ENCODE measurements at places on chromosomes 16 and 17.
A peak's percentile ranks its signal among the peaks of the same experiment; 100 is the strongest.

GRCh38 chr16:2790631-2791030, 3.3 kb upstream of the PRSS33 start:
- DNase-seq, result no peak

- no peak for DNase-seq
These were observed 15.9 kb upstream of the DOC2B start for GRCh38 chr17:197352-197751.

GRCh38 chr16:28309811-28310311, 17.5 kb downstream of the SBK1 start:
- peak; percentile 77 for DNase-seq

- no peak for DNase-seq
These were observed 172.8 kb upstream of the CHMP6 start for GRCh38 chr17:80818871-80819270.

GRCh38 chr17:63696381-63696961, 3.5 kb downstream of the LIMD2 start:
- DNase-seq, result no peak

DNA sequence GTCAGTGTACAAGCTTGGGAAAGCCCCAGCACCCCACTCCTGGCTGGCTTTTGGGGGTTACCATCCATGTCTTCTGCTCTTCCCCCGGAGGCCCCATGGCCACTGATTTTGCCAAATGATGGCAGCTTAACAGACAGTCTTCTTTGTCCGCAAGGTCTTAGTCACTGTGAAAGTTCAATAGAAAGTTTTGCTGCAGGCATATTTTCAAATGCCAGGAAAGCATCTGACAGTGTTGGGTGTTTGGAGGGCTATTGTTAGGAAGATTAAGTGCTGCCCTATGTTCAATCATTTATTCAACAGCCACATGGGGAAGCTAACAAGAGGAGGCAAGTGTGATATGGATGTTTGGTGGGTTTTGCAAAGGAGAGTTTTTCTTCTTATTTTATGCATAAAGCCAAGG, 122.4 kb downstream of the TOX3 start:
- DNase-seq, result no peak

DNA sequence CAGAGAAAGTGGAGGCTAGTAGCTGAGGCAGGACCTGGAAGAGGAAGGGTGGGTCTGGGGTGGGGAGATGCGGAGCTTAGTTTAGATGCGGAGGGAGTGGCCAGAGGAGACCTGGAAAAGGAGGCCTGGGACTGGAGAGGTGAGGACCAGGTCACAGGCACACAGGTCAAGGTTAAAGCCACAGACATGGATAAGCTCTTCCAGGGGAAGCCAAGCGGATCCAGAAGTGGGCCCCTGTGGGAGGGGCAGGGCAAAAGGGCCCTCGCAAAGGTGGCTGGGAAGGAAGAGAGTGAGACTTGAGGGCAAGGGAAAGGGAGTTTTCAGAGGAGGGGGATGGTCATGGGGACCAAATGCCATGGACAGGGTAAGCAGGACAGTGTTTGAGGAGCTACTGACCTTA, 13.9 kb upstream of the MLLT6 start:
- no peak for DNase-seq

DNA sequence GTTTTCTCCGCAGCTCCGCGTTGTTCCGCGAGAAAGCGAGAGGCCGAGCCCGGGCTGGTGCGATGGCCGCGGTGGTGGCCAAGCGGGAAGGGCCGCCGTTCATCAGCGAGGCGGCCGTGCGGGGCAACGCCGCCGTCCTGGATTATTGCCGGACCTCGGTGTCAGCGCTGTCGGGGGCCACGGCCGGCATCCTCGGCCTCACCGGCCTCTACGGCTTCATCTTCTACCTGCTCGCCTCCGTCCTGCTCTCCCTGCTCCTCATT, 404 bp downstream of the EMC6 start:
- DNase-seq, result no peak

GRCh38 chr17:59914274-59914854, 21.4 kb downstream of the RPS6KB1 start:
- DNase-seq, result no peak

DNA sequence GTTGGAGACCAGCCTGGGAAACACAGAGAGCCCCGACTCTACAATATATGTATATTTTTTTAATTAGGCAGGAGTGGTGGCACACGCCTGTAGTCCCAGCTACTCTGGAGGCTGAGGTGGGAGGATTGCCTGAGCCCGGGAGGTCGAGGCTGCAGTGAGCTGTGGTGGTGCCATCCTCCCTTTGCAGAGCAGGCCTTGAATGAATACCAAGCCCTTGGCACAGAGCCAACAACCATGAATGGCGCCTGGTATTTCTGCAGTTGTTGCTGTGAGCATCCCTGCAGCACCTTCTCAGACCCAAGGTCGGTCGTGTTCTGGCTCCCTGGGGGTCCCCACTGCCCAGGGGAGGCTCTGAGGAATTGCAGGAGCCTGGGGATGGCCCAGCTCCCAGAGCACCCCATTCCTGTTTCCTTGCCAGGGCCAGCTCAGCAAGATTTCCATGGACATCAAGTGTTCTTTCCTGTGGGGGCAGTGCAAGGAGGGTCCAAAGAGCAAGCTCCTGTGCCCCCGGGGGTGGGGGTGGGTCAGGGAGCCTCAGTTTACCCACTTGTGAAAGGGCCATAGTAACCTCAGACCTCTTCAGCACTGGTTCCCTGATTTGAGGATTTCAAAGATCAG, 25.6 kb upstream of the RMI2 start:
- DNase-seq, result no peak

DNA sequence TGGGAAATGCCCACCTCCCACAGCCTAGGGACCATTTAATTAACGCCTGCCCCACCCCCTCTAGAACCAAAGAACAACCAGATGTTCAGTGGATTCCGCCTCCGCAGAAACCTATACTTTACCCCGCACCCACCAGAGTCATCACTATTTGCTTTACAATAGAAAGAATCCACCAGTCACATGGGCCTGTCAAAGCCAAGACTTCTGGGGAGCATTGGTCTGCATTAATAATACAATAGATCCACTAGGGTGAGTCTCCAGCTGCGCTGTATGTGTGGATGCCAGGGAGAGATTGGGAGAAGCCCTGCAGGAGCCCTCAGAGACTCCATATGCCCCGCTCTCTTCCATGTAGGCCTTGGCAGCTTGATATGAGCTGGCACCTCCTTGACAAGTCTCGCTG, 31.3 kb downstream of the CLEC19A start:
- DNase-seq, result no peak

DNA sequence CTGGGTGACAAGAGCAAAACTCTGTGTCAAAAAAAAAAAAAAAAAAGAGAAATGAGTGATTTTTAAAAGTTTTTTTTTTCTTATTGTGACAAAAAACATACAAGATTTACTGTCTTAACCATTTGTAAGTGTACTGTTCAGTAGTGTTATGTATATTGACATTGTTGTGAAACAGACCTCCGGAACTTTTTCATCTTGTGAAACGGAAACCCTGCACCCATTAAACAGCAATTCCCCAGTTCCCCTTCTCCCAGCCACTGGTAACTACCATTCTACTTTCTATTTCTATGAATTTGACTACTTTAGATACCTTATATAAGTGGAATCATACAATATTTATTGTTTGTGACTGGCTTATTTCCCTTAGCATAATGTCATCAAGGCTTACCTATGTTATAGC, 18.7 kb downstream of the DUS2 start:
- DNase-seq, result no peak

- no peak for DNase-seq
These were observed 152.6 kb downstream of the CDH11 start for GRCh38 chr16:64969221-64969620.

DNA sequence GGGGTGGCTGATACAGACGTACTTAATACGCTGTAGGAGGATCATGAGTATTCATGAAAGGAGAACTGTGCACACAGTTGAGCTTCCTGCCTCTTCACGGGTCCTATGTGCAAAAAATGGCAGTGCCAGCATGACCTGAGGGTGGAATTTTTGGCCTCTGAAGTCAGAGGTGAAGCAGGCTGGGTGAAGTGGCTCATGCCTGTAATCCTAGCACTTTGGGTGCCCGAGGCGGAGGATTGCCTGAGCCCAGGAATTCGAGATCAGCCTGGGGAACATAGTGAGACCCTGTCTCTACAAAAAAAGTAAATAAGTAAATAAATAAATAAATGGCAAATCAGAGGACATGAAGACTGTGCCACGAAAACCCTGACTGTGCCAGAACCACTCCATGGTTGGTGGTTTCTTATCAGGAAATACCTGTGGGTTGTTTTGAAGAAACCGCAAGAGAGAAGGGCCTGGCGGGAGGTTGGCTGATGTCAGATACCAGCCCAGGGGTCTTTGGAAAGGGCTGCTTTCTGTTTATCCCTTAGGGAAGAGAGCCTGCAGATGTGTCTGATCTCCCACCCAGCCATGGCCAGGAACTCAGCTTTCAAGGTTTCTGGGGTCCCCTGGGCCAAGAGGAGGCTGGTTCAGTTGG, 3.4 kb downstream of the ASPSCR1 start:
- DNase-seq, result no peak

GRCh38 chr16:31916056-31916488, 42.5 kb downstream of the ZNF267 start:
- no peak for DNase-seq

- DNase-seq, result peak; percentile 41
These were observed 7.9 kb upstream of the PAM16 start for GRCh38 chr16:4358831-4359561.

DNA sequence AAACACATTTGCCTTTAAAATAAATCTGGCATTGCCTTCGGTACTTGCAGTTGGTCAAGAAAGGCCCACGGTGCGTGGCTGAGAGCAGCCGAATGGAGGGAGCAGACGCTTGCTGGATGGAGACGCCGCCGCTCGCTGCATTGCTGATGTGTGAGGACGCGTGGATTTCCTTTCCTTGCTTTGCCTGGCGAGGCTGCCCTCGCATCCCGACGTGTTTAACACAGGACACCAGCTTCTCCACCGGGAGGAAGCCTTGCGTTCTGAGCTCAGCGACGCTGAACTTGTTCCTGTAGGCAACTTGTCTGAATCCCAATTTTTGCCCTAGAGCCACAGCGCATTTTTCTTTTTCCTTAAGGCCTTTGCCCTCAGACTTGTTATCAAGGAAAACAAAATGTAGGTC, 45.8 kb downstream of the COX4I1 start:
- no peak for DNase-seq

DNA sequence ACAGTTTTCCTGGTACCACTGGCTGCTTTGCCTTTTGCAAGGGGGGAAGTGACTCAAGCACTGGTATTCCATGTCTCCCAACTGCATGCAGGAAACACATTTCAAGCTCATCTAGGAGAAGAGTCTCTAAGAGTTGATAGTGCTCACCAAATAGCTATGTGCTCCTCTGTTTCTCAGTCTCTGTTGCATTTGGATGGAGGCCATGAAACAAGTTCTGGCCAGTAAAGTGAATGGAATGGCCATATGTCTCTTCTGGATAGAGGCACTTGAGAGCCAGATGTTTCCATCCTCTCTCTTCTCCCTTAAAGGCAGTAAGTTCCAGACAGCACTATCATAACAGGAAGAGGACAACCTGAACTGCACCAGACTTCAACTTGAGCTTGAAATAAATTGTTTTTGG, 60.6 kb downstream of the C16orf82 start:
- no peak for DNase-seq

- no peak for DNase-seq
These were observed 52.6 kb downstream of the CDK12 start for GRCh38 chr17:39513915-39514314.

DNA sequence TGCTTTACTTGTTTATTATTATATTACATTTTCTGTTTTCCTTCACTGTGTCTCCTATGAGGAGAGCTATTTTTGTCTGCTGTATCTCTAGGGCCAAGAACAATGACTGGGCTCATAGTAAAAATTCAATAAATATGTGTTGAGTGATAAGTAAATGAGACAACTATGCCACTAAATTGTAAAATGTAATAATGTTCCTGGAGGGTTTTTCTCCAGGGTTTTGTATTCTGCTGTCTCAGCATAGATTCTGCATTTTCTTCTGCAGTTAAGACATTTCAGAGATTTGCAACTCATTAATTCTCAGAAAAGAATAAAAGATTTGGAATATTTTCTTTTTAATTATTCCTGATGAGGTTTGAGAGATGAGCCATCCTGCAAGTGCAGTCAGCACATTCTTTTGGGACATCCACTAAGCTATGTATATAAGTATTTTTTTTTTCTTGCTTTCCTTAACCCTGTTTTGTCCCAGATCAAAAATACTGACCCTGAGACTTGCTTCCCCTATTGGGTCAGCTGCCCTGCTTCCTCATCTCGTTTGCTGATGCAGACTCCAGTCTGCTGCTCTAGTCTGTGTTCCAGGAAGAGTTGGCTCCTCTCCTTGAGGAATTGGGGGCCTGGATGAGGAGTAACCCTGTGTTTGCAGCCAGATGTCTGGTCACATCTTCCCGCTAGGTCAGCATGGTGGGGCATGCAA, 122.9 kb downstream of the ABCA8 start:
- DNase-seq, result no peak

DNA sequence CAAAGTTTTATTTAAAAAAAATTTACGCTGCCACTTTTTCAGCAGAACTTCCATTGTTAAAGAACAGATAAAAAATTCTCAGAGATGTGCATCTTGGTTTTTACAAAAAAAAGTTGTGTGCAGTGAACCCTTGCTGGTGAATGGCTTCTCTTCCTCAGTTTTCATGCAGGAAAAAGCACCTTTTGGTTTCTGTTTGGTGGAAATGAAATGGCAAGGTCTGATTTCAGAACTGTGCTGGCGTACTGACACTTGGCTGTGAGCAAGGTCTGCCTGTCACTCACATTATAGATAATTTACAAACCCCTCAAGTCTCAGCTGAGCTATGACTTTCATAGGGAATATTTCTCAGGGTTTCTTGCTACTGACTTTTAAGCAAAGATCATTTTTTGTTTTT, 5.7 kb upstream of the SALL1 start:
- DNase-seq, result no peak

- no peak for DNase-seq
These were observed 26.8 kb downstream of the KNOP1 start for GRCh38 chr16:19691161-19691711.

DNA sequence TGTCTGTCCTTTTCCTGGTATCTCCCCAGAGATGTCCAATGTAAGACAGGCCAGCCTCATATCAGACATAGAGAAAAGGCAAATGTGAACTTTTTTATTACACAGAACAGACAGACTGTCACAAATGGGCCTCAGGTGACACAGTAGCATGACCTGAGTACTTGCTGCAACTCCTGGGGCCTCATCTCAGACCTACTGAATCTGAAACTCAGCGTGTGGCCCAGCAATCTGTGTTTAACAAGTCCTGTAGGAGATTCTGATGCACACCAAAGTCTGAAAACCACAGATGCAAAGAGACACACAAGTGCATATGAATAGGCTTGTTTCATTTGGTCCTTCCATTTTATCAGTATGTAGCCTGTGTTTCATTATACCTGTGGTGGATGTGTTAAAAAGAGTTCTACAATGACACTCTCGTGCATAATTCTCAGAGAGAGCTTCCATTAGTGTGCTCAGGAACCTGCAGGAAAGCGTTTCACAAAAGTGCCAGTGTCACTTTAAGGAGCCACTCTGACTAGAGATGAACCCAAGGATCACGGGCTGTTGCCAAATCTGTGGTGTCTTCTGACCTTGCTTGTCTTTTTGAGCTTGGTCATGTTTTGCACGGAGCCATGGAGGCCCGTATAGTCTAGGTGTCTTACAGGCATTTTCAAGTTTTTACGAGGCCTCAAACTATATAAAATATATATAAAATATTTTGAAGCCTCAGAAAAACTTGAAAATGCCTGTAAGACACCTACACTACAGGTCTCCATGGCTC, 33.8 kb upstream of the NF1 start:
- DNase-seq, result no peak
